ENCODE measurements at places on chromosomes 2 and 18. TPM values are rescaled to one million over a fixed set of nuclear protein-coding genes. Genes with fewer than 3 reads are reported as not detected.

GRCh38 chr2:234033174-234033573 is 17.3 kb upstream of the SPP2 start:
- DNase-seq, result no peak

DNA sequence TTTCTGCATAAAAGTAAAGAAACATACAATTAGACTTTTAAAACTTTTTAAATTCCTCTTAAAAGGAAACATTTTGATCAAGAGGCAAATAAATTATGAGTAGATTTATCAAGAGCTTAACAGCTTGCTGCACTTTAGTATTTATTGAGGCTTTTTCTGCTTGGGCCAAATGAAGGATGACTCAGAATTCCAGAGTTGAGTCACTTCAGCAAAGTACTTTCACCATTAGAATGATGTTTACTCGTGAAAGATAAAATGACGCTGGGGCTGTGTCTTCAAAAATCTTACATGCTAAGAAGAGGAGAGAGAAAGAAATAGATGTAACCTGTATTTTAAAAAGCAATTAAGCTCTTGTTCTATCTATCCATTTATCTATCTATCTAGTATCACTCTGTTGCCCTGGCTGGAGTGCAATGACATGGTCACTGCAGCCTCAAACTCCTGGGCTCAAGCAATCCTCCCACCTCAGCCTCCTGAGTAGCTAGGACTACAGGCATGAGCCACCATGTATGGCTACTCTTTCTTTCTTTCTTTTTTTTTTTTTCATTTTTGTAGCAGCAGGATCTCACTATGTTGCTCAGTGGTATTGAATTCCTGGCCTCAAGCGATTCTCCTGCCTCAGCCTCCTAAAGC is 75.3 kb upstream of the RIOK3 start:
- peak; percentile 77 for DNase-seq

DNA sequence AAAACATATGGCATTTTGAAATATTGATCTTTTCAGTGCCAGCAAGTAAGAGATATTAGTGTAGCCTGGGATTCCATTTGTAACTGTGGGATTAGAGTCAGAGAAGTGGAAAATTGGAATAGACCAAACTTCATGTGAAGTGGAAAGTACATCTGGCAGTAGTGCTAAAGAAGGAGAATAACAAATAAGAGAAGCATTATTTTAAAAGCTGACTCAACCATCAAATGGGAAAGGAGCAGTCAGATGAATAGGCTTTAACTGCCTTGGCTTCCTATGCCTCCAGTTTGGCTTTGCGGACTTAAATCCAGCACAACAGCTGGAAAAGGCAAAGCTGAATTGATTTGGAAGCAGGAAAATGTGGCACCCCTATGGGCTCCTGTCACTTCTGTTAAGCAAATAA is 623.1 kb downstream of the TSN start:
- no peak for DNase-seq

DNA sequence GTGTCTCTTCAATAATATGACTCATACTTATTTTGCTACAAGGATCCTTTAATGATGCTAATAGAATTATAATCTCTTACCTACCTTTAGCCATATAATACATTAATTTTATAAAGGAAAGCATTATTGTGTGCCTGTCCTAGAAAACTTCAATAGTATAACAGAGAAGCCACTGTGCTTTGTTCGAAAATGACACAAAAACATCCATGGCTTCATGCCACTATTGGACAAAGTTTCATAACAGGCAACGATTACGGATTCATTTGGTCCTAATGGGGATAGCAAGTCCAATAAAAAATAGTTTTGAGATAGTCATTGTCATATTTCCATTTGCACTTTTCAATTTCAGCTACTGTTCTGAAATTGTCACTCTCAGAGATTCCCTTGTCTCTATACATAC is 52.5 kb upstream of the CCDC150 start:
- DNase-seq, result no peak

- peak; percentile 74 for DNase-seq
Measured at GRCh38 chr2:85265304-85265703, 62.5 kb downstream of the TGOLN2 start.

- DNase-seq, result no peak
Measured at GRCh38 chr18:7642331-7642890, 75.3 kb downstream of the PTPRM start.

- DNase-seq, result peak; percentile 93
Measured at GRCh38 chr2:223954401-223954800, 2.9 kb upstream of the MRPL44 start.

GRCh38 chr2:233100192-233100998 is 40.3 kb downstream of the INPP5D start:
- DNase-seq, result no peak

- no peak for DNase-seq
Measured at GRCh38 chr2:129623783-129624182, 355.7 kb upstream of the RAB6C start.

DNA sequence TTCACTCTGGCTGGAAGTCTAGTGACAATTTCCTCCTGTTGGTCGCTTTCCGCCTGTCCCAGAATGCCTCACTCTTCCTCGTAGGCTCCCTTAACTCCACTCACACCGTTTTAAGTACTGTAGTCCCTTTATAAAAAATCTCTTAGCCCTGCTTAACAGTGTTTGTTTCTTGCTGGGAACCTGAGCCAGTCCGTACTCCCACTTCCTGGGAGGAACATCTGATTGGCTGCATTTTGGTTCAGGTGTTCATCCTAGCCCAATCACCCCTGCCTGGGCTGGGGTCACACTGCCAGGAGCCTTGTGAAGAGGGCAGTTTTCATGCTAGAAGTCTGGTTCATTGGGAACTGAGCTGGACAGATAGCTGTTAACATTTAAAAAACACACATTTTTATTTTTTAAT is 25.6 kb upstream of the TOGARAM2 start:
- no peak for DNase-seq

- no peak for DNase-seq
Measured at GRCh38 chr18:62576845-62577512, 54.2 kb downstream of the ZCCHC2 start.

DNA sequence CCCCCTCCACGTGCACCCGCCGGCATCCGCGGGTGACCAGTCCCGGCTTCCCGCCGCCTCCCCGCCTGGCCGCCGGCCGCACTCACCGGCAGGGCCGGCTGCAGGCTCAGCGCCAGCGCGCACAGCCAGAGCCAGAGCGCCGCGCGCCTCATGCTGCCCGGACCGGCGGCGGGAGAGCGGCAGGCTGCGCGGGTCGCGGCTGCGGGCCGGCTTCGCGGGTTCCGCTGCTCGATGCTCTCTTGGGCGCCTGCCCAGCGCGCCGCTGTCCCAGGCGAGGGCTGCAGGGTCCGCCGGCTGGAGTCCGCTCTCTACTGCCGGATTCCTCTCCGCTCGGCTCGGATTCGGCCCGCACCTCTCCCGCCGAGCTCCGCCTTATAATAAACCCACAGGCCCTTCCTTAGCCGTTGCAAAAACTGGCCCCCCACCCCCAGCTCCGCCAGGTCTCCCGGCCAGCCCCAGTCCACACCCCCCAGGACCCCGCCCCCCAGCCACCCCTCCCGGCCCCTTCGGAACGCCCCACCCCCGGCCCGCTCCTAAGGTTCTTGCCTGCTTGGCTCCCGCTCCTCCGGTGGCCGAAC is at the start of gene SDC1:
SDC1 (minus strand) TSS at position 415 of the 578 bp plus-strand sequence; CDS start at position 152, 263 bp downstream.
- DNase-seq, result peak; percentile 94

DNA sequence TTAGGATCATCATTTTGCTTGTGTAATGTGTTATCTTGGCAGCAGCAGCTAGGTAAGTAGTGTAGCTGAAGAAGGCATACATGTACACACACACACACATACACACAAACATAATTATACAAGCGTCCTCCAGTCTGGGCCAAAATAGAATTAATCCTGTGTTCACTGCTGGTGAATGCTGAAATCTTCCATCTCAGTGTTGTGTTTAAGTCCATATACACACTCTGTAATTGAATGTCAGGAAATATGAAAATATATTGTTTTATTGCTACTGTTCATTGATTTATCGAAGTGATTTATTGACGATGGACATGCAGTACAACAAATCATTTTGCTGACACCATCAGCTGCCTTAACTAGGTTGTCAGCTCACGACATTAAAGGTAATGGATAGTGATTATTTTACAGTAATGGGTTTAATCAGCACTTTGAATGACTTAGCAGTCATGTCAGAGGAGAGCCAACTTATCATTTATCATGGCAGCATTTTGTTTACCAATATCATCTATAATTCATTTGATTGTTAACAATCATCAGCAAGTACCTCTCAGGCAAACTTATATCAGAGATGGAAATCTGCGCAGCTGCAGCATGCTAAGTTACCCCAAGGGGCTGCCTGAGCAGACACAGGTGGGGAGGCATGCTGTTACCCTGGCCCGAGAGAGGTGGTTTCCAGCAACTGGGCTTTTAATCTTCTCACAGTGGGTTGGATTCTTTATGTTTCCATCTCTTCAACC is 83.7 kb upstream of the FSHR start:
- no peak for DNase-seq

GRCh38 chr2:29821591-29821990 is 99.8 kb downstream of the ALK start:
- DNase-seq, result no peak

DNA sequence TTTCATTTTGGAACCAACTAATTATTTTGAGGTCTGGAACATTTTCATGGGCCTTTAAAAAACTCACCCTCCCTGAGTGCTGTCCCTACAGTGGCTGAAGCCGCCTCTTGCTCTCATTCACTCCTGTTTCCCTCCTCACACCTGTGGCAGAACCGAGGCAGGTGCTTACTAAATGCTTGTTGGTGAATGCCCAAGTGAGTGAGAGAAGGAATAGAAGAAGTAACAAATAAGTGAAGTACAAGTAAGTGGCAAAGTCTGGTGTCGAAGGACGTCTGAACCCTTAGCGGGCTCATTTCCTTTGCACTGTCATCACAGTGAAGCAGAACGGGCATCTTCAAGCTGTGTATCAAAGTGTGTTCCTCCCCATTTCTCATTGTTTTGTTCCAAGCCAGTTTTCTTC is 135.2 kb downstream of the RHBDD1 start:
- DNase-seq, result no peak

- no peak for DNase-seq
Measured at GRCh38 chr18:74935434-74935833, 273.5 kb downstream of the PTGR3 start.

DNA sequence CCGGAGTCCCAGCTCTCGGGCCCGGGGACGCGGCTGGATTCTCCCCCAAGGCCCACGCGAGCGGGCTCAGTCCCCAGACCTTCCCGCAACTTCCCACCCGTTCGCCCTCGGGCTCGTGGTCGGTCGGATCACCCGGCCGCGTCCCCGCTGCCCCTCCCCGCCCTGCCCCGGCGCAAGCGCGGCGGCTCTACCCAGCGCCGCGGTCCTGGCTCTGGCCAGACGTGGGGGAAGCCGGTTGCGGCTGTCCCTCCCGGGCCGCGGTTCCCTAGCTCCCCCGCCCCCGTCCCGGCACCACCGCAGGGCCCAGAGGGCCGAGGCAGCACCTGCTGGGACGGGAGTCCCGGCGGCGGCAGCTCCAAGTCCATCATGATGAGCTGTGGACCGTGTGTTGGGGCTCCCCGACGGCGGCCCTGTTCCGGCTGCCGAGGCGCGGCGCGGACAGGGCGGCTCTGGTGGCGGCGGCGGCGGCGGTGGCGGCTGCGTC is 276 bp downstream of the NFE2L2 start:
- peak; percentile 85 for DNase-seq

GRCh38 chr2:150491943-150492342 is 4.5 kb upstream of the RND3 start:
- DNase-seq, result peak; percentile 76

DNA sequence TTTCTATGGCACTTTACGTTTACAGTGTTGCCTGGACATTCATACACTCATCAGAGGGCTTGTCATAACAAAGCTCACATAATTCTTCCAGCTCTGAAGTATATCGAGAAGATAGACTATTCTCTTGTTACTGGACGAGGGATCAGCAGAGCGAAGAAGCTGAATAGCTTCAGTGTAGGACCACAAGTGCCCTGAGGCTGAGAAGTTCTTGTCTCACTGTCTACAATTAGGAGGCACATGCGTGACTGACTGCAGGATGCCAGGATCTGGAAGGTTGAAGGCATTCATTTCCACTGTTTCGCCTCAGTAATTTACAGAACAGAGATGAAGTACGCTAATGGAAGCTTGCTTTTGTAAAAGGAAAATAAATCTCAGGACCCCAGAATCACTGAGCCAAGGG is 9.6 kb downstream of the SH3YL1 start:
- DNase-seq, result no peak

GRCh38 chr2:229370509-229370908 is 99.4 kb upstream of the PID1 start:
- DNase-seq, result no peak

GRCh38 chr2:221115944-221116343 is 456.2 kb downstream of the EPHA4 start:
- DNase-seq, result no peak

- no peak for DNase-seq
Measured at GRCh38 chr18:24672165-24672941, 211.9 kb downstream of the HRH4 start.

DNA sequence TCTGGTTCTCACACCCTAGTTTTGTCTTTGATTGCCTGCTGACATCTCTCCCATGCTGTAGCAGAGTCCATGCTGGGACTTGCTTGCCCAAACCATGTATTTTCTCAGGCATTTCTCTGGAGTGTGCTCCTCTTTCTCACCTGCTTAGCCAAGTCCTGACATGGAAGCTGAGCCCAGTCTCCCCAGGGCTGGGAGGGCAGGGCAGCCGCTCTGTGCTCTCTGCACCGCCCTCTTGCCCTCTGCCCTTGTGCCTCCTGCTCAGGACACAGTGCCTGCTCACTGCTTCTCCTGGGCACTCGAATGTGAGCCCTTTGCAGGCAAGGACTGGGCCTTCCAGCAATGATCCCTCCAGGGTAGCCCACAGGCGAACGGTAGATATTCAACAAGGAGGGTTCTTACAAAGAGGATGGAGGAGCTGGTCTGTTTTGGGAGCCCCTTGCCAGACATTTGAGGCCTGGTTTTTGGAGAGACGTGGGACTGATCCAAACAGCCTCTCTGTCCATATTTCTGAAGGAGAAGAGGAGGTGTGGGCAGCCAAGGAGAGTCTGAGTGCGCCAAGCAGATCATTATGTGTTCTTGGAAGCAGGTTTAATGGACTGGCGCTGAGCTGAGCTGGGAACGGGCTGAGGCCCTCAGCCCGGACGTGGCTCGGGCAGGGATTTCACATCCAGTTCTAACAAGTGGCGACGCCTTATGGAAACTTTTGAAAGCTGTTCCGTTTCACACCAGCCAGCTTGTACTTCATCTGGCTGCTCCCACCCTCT is 4.0 kb downstream of the SLC14A2 start:
- no peak for DNase-seq

DNA sequence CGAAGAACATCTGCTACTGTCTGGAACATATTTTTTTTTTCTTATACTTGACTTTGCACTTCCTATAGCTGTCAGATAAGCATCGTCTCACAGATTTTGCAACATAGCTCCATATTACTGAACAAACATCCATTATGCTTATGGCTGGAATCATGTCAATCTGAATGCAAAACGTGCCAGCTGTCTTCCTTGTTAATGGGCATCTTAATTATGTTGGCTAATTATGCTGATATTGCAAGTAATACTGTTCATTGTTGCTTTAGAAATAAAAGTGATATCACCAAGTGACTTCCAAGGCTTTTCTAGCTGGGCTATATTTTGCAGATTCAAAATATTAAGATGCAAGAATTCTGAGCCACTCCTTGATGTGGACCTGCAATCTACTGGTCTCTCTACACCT is 176.8 kb downstream of the ARL4C start:
- no peak for DNase-seq

The BCL2 gene
- total RNA-seq, result 11.9 TPM

The VWC2L gene
- not detected for total RNA-seq

The AFF3 gene
- 4.3 TPM for total RNA-seq

The EMILIN1 gene
- total RNA-seq, result 138 TPM
